ENCODE measurements at places on chromosomes 3 and 15.

DNA sequence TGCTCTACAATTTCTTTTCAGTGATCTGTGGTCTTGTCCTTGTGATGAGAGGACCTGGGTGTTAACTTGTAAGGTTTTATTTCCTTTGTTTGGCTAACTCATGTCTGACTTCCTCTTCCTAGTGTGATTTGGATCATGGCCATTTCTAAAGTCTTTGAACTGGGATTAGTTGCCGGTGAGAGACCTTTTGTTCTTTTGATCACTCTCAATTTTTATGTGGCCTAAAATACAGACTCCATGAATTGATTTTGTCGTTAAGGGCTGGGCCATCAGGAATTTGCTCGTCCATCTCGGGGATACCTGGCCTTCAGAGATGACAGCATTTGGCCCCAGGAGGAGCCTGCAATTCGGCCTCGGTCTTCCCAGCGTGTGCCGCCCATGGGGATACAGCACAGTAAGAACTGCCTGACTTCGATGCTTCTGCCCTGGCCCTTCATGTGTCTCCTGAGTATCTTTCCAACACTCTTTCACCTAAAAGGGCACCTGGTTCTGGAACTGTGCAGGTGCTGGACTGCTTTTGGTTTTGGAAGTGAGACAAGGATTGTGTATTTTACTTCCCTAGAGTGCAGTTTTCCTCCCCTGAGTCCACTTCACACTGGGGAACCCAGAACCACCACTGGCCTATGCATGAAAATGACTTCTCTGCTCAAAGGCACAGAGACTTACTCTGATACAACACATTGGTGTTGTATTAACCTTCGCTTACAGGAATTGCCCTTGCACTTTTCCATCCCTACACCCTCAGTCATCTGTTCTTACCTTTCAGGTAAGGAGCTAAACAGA, 13.1 kb upstream of the LRRC2 start:
- DNase-seq, result no peak

GRCh38 chr3:150225986-150226385, 182.1 kb upstream of the TSC22D2 start:
- DNase-seq, result no peak

GRCh38 chr15:28025413-28025812, 73.7 kb downstream of the OCA2 start:
- DNase-seq, result no peak

DNA sequence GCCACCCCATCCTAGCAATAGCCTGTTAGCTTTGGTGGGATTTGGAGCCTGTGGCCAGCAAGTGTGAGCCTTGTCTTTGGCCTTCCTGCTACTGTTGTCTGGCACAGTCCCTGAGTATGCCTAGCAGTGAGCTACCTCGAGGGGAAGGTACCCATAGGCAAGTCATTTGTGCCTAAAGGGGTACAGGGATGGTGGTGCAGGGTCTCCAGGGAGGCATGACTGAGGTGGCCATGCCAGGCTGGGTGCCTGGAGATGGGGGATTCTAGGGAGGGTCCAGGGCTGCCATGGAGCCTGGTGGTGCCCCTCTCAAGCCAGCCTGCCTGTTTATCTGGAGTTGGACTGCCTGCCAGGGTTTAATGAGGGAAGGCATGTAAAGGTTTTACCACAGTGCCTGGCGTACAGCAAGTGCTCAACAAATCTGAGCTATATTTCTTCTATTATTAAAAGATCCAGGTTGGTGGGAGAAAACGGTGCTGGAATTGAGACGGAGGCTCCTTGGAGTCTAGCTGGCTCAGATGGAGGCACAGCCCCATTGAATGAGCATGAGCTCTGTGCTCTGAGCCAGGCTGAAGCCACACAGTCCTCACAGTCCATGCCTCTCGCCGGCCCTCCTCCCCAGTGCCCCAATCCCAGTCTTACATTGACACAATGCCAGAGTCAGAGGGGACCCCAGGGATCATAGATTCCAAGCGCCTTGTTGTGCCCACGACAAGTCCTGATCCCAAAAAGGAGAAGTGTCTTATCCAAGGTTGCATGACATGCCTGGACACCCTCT, 76.2 kb downstream of the CORO2B start:
- no peak for DNase-seq

DNA sequence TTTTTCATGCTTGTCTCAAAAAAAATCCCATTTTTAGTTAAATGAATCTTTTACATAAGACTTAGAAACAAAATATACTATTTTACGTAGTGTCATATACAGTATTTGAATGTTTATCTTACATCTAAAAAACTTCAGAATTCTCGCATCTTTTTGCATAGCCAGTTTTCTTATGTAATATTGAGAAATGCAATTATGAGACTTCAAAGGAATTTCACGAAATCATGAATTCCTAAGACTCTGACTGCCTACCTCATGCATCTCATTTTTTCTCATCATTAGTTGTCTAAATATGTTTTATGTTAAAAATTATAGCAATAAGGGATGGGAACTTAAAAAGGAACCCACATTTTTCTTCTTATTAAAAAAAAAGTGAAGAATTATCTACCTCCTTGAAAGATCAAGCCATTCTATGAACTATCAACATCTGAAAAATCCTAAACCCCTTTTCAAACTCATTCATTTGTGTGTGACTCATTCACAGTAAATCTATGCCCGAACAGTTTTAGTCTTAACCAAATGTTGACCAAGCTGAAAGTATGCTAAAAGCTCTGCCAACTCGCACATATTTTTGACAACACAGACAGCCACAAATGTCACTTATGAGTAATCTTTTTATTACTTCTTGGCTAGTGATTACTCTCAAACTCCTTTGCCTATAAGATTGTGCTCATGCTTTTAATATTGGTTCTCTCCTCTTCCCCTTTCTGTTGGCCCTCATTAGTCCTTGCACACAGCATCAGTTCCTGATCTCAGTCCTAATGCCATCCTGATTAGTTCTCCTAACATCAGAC, 115.9 kb downstream of the DCLK3 start:
- peak; percentile 99 for DNase-seq

DNA sequence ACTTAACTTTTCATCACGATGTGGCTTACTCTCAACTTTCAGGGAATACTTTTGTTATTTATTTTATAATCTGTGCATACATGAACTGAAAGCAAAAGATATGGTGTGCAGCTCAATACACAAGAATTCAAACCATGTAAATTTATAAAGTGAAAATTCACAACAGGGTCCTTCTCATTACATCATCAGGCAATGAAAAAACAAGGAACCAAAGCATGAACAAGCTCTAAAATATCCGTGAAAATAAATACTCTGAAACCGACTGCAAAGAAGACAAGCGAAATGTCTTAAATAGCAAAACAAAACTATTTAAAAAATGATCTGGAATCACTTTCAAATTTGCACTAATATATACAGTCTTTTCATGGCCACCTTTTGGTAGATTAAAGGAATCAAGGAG, 28.9 kb downstream of the GNB5 start:
- peak; percentile 15 for DNase-seq

DNA sequence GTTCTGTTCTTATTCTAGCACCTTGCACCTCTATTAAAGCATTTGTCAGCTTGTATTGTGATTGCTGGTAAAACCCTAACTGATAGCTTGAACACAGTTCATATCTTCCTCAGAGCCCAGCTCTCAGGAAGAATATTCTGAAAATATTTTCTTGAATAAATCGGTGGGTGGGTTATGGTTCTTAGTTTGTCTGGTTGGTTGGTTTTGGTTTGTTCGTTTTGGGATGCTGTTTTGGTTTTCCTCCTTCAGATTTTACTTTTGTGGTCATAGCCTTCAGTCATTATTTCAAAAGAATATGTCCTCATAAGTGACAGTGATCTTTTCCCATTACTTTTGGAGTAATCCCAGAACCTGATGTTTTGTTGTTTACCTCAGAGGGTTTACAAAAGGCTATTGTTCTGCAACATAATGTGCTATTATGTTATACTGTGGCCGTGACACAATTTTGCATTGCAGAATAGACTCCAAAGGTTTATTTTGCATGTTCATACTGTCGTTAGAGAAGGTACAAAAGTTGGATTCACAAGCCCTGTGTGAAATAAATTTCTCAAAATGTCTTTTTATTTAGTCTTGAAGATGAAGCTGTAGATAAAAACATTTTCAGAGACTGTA, 2.7 kb upstream of the TMEM87A start:
- DNase-seq, result peak; percentile 17

All from AG10803 (cell line).